KBM-7 (cell line): ENCODE measurements at places on chromosomes 5 and 9.

DNA sequence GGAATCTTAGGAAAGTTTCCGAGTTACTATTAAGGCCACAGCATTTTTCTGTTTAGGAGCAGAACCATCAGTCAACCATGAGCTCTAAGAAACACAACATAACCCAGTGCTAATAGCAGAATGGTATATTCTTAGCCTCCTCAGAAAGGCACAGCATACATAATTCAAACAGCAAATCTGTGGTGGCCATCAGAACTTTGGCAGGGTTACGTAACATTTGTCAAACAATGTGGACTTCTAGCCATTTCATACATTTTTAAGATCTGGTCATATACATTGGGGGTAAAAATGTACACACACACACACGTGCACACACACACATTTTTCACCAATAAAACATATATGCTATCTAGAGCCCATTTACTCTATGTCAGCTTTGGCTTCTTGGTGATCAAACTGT, 225.2 kb downstream of the GNA14 start:
- DNase-seq = no peak

DNA sequence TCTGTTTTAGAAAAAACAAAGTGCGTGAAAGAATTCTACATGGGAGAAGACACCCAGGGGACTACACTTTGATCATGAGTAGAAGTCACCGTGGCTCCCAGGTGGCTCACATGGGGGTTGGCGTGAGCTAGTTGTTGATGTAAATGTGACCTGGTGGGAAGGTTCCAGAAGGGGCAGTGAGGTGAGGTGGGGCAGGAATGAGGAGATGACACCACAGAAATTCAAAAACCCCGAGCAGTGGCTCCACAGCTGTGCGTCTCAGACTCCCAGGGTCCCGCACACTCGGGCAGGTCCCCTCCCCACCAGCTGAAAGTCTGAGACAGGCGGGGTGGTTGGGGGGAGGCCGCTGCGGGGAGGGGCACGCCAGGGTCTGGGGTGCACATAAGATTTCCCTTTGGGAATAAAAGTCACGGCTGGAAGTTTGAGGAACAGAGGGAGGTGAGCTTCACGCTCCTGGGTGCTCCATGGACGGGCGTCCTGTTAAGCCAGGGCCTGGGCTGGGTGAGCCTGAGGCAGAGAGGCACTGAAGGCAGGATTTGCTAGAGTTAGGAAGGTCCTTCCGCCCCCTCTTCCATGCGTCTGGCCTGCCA, 29.9 kb downstream of the GLT6D1 start:
- no peak for DNase-seq

DNA sequence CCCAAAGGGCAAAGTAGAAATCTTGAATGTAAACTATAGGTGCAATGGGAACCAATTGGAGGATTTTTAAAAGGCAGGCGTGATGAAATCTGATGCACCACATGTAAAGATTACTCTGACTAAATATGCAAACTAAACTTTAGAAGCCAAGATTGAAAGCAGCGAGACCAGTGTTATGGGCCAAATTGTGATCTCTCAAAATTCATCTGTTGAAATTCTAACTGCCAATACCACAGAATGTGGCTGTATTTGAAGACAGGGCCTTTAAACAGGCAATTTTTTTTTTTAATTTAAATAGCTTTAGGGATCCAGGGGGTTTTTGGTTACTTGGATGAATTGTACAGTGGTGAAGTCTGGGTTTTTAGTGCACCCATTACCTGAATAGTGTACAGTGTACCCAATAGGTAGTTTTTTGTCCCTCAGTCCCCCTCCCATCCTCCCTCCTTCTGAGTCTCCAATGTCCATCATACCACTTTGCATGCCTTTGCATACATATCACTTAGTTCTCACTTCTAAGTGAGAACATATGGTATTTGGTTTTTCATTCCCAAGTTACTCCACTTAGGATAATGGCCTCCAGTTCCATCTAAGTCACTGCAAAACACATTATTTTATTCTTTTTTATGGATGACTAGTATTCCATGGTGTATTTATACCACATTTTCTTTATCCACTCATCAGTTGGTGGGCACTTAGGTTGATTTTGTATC, 69.7 kb downstream of the DRD1 start:
- no peak for DNase-seq

GRCh38 chr5:37495668-37496347, 116.7 kb downstream of the WDR70 start:
- DNase-seq = no peak

GRCh38 chr5:5317976-5318375, 104.5 kb upstream of the ICE1 start:
- DNase-seq = no peak

DNA sequence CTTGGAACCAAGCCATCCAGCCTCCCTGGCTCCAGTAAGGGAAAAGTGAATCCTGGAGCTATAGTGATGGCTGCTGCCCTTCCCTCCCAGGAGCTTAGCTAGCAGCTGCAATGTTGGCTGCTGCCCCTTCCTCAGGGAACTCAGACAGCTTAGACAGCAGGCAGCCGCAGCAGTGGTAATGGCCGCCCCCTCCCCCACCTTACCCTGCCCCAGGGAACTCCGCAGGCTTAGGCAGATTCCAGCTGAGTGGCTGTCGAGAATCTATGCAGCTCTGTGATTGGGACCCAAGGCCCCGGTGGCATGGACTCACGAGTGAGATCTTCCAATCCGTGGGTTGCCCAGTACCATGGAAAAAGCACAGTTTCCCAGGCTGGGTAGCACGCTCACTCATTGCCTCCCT, 378.6 kb downstream of the NNT start:
- DNase-seq = no peak

- DNase-seq = no peak
Measured at GRCh38 chr5:109574985-109575384, 114.7 kb upstream of the MAN2A1 start.

- no peak for DNase-seq
Measured at GRCh38 chr9:22208846-22209585, 199.9 kb upstream of the CDKN2B start.

- DNase-seq = no peak
Measured at GRCh38 chr5:1161108-1161832, 40.1 kb upstream of the SLC6A19 start.

DNA sequence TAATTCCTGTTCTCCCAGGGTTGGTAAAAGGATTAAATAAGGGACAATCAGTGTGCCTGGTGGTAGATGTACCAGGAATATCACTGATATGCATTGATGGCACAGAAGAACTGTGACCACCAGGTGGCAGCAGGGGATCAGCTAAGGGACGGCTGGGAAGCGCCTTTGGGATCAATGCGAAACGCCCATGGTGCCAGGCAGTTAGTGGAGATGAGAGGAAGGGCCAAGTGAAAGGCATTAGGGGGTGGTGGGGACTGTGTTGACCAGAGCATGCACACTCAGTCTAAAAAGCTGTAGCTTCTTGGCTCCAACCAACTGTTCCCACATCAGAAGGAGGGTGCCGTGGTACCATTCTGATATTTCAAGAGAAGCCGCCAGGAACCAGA, 55.6 kb downstream of the ARHGEF37 start:
- peak; percentile 77 for DNase-seq

DNA sequence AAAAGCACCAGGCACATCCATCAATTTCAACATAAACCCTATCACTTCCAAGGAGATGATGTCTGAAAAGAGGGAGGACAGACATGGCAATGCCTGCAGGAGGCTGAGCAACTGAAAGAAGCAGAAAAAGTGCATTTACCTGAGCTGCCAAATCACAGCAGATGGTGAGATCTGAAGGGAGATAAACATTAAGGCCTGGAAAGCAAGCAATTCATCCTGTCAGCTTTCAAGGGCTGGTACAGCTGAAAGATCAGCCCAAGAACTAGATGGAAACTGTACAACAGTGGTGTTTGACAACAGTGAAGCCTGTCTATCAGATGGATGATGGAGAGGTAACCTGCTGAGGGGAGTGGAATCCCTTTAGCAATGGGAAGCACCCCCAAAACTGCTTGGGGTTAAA, 433.2 kb upstream of the ZNF608 start:
- no peak for DNase-seq

GRCh38 chr9:86664603-86665002, 282.7 kb downstream of the GAS1 start:
- DNase-seq = no peak

DNA sequence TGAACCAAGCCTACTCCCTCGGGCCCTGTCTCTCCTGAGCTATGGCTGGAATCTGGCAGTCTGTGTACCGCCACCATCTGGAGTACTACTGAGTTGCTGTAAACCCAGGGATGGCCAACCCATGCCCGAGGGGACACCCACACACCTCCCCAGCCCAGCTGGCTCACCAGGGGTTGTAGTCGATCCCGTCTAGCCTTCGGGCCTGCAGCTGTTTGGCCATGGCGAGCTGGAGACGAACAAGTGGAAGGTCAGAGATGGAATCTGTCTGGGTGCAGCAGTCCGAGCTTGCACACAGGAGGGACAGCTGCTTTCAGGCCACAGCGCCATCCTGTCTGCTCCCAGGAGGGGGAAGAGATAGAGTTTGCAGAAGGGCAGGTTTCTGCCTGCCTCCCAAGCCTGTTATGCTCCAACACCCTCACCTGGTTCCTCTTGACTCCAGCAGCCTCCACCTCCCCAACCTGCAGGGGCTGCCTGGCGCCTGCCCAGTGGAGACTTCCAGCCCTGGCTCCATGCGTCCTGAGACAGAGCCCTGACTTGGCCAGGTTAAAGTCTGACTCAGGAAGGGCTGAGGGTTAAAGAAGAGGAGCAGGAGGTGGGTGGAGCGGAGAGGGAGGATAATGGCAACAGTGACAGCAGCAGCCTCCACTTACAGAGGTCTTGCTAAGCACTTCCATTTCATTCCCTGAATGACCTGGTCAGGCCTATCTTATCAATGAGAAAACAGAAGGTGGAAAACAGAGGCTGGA, 15.8 kb upstream of the SPOUT1 start:
- DNase-seq = no peak

GRCh38 chr5:127254729-127255284, 35.8 kb upstream of the MEGF10 start:
- no peak for DNase-seq

- peak; percentile 20 for DNase-seq
Measured at GRCh38 chr9:5976674-5977397, 38.6 kb downstream of the RANBP6 start.
